Stimulated activated CD8-positive, alpha-beta memory T cell treated with anti-CD3 and anti-CD28 coated beads, Interleukin-7, amount 100 ng/mL, for 48 hours (primary cell): ENCODE measurements at places on chromosomes 6 and 20.

DNA sequence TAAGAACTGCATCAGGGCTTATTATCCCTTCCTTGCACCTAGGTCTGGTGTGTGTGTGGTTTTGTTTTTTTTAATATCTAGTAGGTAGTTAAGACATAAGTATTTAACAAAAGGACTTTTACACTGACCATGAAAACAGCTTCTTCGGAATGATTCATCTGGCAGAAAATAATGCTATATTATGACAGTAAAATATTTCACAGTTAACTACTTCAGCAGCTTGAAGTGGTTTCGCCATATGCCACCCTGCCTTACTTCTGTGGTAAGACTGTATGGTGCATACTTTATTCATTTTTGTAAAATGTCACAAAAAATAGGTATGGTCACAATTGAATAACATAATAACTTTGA lies 858 bp upstream of the PTPRK start:
- DNase-seq = no peak

DNA sequence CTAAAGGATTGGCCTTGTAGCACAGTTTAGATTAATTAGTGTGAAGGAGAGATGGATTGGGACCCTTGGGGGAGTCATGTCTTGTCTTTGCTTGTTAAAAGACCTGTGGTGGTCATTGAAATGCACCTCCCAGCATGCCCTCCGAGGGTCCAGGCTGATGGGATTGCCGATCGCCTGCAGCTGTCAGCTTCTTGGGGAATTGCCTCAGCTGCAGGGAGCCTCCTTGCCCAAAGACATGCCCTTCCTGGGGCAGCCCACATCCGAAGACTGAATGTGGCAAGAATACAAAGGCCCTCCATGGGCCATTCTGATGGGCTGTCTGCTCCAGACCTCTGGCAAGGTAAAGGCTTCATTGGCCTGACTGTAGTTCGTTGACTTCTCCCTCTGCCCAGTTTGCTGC lies 150.7 kb downstream of the FARS2 start:
- no peak for DNase-seq

DNA sequence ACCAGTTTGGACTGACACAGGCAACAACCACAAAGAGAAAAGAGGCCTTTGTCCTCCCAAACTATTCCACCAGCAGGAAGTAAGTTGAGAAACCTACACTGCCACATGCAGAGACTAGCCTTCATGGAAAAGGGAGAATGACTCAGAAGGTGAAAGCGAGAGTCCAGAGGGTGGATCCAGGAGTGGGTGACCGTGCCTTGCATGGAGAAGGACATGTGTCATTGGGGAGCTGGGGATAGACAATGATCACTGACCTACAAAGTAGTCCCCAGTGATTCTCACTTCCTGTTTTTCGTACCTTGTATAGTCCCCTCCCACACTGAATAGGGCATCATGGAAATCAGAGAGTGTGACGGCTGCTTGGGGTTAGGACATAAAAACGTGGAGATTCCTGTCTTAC lies 91.9 kb downstream of the MYLK4 start:
- DNase-seq = no peak

DNA sequence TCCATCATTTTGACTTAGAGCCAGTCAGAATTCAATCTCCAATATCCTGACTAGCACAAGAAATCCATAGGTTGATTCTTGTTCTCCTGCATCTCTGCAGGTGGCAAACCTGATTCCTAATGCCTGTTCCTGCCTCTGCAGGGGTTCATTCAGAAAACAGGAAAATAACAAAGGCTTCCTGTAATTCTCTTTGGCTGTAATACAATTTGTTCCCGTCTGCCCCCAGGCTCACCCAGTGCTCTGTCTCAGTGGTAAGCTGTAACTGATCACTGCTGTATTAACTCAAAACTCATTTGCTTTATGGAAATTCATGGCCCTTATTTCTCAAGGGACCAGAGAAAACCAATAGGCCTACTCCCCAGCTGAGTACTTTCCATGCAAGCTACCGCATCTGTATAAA lies 88.6 kb downstream of the OPRM1 start:
- DNase-seq = no peak

- no peak for DNase-seq
Measured at GRCh38 chr20:15487030-15487429, 1086.2 kb downstream of the KIF16B start.

DNA sequence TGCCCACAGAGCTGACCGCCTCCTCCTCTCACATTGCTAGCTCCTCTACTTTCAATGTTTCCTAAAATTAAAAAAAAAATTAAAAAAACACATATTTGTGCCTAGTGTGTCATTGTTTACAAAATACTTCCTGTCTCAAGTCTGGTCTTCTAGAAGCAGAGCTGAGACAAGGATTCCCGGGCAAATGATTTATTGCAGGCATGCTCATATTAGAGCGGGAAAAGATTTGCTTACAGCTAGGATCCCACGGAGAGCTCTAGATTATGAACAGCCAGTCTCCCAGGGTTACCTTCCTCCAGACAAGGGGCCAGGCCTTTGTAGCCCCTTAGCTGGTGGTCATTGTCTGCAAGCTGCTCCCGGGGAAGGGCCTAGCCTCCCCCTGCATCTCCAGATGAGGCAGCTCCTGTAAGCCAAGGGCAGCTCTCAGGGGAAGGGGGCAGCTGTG lies 9.4 kb downstream of the PACSIN1 start:
- DNase-seq = no peak

GRCh38 chr6:139883776-139884175 lies 509.3 kb upstream of the CITED2 start:
- no peak for DNase-seq

DNA sequence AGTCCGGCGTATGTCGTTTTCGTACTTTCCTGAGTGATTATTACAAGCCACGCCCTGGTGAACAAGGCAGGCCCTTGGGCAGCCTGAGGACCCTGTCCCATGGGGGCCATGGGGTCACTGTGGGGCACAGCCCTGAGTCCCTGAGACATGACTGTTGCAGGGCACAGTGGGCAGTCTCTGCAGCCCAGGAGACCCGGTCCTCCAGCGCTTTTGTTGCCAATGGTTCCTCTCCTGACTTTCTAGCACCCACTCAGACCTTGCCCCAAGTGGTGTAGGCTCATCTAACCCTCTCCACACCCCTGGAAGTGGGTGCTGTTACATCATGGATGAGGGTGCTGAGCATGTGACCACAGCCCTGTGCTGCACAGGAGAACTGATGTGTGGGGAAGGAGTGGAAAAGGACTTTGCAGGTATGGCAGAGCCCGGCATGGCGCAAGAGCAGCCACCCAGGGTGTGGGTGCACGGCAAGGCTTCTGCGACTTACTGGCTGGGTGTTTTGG lies 319.5 kb downstream of the TAF4 start:
- DNase-seq = no peak

DNA sequence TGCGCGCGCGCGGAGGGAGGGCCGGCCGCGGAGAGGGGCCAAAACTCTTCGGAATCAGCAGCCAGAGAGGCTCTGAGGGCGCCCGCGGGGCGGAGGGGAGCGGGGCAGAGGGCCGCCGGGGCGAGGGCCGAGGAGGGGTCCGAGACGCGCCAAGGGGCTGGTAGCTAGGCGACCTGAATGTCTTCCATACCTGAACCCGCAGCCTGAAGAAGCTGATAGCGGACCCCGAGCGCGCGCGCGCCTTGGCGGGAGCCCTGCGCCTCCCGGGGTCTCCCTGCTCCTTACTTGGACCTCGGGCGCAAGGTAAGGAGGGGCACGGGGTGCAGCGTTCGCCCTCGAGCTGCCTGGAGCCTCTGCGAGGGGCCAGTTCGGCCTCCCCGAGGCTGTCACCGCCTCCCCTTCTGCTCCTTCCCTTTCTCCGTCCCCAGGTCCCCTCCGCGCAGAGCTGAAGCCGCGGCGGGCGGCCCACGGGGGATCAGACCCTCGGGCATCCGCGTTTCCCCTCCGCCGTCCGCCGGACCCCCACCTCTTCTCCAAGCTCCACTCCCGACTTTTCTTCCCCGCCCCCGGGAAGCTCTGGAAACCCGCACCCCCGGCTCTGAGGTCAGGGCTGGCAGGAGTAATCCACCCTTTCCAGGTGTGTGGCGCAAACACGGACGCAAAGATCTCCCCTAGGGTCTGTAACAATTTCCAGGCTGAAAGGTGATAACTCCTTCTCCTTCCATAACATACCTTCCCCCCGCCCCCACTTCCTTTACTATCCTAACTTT lies 13.1 kb upstream of the DEK start:
- DNase-seq = no peak

- no peak for DNase-seq
Measured at GRCh38 chr6:150719099-150719766, 119.5 kb downstream of the PLEKHG1 start.

DNA sequence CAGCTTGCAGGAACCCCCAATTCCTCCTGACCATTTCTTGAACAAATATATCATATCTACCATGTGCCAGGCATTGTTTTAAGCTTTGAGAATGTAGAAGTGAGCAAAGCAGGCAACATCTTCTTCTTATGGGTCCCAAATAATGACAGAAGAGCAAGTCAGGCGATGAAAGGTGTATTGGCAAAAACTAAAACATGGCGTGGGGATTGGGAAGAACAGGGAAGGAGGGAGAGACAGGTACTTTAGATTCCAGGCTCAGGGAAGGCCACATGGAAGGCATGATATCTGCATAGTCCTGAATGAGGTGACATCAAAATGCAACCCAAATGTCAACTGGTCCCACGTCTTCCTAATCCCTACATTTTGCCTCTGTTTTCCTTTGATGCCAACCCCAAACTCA lies 187.1 kb downstream of the ZNF217 start:
- DNase-seq = no peak

DNA sequence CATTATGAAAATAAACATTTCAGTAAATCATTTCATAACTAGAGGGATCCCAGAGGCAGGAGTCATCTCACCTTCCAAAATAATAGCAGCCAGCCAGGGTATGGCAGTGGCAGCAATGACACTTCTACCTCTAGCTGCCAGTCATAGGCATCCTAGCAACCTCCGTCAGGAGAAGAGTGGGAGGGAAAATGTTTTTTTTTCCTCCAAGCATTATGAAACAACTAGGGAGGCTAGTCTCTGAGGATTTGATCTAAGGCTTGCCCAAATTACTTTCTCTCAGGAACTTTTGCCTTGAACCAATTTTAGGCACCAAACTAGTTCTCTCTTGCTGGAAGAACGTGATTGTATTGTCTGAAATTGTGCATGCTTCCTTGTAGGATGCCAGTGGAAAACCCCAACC lies 208.7 kb upstream of the PREP start:
- DNase-seq = no peak
